Smooth muscle cell of the pulmonary artery (primary cell): ENCODE measurements at places on chromosomes 11 and 22. TPM values are rescaled to one million over a fixed set of nuclear protein-coding genes. Genes with fewer than 3 reads are reported as not detected.

NRXN2 gene
- 8.0 and 92.7 TPM in 2 replicates for total RNA-seq

ALX4 gene
- total RNA-seq: 0.13 TPM in 1 of 2 replicates, not detected in the other

OSBP2 gene
- 2.2 and 2.4 TPM in 2 replicates for total RNA-seq

SYCE3 gene
- not detected in 2 replicates for total RNA-seq

ANO5 gene
- 1.6 and 2.1 TPM in 2 replicates for total RNA-seq

MMP12 gene
- total RNA-seq: 0.07 and 0.17 TPM in 2 replicates

MUC5AC gene
- total RNA-seq: not detected in 2 replicates

MAPK8IP2 gene
- total RNA-seq: 0.03 and 0.07 TPM in 2 replicates

HBG2 gene
- total RNA-seq: not detected in 2 replicates

TMEM86A gene
- 0.30 and 0.33 TPM in 2 replicates for total RNA-seq

ARFGAP3 gene
- 72.2 and 87.6 TPM in 2 replicates for total RNA-seq

MMP1 gene
- total RNA-seq: 746 and 915 TPM in 2 replicates

PVALB gene
- total RNA-seq: not detected in 2 replicates

PRAME gene
- not detected in 2 replicates for total RNA-seq

SLC7A4 gene
- 0.30 and 1.1 TPM in 2 replicates for total RNA-seq

JAML gene
- total RNA-seq: not detected in 2 replicates

PTPMT1 gene
- 52.7 and 62.2 TPM in 2 replicates for total RNA-seq

DDTL gene
- total RNA-seq: 0.76 and 0.85 TPM in 2 replicates

PRG3 gene
- total RNA-seq: not detected in 2 replicates

TEX12 gene
- total RNA-seq: 0.20 TPM in 1 of 2 replicates, not detected in the other

OR52I1 gene
- not detected in 2 replicates for total RNA-seq

APLNR gene
- 0.03 and 0.39 TPM in 2 replicates for total RNA-seq

UCP3 gene
- 0.65 and 0.73 TPM in 2 replicates for total RNA-seq

USP28 gene
- total RNA-seq: 34.3 and 38.1 TPM in 2 replicates

CNGA4 gene
- 0.07 and 0.17 TPM in 2 replicates for total RNA-seq

NAP1L4 gene
- total RNA-seq: 97.7 and 103 TPM in 2 replicates

APOA1 gene
- 4.4 and 6.8 TPM in 2 replicates for total RNA-seq

SPECC1L gene
- total RNA-seq: 43.9 and 51.5 TPM in 2 replicates

DGCR2 gene
- total RNA-seq: 48.9 and 50.4 TPM in 2 replicates

PARVG gene
- 0.13 TPM in 1 of 2 replicates, not detected in the other for total RNA-seq

MUC2 gene
- total RNA-seq: not detected in 2 replicates
